ENCODE measurements at places on chromosomes 11 and 22.

GRCh38 chr11:56846631-56847576, 98.4 kb upstream of the OR9G4 start:
- peak; percentile 3 for DNase-seq

- peak; percentile 72 for DNase-seq
These were observed 20.8 kb upstream of the ARRB1 start for GRCh38 chr11:75371949-75372876.

DNA sequence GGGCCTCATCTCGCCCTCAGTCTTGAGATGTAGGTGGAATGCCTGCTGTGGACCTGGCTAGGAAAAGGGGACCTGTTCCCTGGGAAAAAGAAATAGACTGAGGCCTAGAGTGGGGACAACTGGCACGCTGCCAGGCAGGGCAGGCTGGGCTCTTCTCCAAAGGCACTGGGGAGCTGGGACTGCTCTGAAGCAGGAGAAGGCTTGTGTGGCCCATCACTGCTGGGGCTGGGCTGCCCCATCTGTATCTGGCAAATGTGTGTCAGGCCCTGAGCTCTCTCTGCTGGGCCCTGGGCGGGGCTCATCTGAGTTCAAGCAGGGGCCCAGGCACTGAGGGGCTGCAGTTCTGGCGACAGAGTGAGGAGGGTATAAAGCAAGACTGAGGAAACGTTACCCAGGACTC, 32.9 kb downstream of the ARVCF start:
- no peak for DNase-seq

DNA sequence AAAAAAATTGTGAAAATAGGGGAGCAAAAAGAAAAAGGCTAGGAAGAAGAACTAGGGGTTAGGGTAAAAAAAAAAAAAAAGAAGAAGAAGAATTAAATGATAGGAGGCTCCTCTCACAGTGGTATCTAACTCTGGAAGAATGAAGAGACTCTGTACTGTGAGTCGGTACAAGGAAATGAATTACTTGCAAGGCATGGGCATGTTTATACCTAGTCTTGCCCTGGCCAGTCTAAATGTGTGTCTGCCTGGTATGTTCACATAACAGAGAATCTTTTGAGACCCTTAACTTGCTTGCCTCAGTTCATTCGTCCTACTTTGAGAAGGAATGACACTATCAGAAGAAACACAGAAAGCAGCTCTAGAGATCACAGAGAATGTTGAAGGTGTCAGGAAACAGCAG, 159.6 kb downstream of the SWAP70 start:
- DNase-seq, result no peak

DNA sequence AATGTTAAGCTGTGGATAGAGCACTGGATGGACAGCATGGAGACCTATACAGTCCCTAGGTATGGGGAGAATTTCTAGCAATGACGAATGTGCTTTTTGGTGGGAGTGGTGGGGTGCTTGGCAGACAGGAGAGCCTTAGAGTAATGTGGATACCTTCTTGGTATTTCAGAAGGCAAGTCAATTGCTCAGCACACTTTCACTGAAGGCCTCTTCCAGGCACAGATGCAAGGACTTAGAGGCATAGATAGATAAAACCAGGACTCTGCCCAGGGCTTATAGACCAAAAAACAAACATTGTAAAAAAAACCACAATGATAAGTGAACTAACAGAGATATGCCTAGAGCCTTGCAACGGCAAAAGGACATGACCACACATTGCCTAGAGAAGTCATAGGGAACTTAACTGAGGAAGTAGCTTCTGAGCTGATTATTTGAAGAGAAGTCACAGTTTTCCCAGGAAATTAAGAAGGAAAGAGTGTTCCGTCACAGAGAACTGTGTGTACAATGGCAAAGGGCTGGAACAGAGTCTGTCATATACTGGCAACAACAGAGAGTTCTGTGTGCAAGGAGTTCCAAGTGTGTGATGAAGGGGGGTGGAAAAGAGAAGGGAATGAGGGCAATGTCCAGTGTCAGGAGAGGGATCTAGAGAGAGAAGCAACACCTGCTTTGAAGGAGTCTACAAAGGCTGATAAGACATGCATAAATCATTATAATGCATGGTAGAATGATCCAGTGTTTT, 65.9 kb upstream of the PICALM start:
- DNase-seq, result no peak

All from cardiac fibroblast (primary cell).